ENCODE measurements at places on chromosomes 5 and 9.

GRCh38 chr5:56279291-56279690 is 46.2 kb upstream of the ANKRD55 start:
- DNase-seq: no peak

DNA sequence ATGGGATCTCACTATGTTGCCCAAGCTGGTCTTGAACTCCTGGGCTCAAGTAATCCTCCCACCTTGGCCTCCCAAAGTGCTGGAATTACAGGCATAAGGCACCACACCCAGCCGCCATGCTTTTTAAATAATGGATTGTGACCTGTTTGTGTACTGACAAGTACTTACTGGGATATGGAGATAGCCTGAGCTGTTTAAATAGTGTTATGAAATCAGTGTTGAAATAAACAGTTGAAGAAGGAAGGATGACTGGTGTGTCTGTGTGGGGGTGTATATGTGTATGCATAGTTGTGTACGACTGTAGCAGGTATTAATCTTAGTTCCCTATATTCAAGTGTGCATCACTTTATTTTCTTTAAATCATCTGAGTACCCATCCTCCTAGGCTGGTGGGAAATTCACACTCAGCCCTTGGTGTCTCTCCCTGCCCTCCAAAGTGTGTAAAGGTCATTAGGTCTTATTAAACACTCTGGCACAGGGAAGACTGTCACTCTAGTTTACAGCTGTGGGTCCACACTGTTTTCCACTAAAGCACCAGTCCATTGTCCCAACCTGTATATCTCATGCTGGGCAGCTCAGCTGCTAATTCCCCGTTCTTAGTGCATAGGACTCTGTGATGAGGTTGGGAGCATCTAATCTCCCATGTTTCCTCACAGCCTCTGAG is 91.0 kb downstream of the SNX18 start:
- no peak for DNase-seq

- peak; percentile 63 for DNase-seq
Observed at GRCh38 chr9:22238809-22239684, 207.6 kb upstream of the DMRTA1 start.

GRCh38 chr9:127980060-127980705 is 606 bp downstream of the EEIG1 start:
- DNase-seq: peak; percentile 59

- DNase-seq: peak; percentile 31
Observed at GRCh38 chr5:79263290-79263689, 27.4 kb downstream of the JMY start.

GRCh38 chr9:13480693-13481092 is 201.2 kb upstream of the MPDZ start:
- no peak for DNase-seq

- DNase-seq: no peak
Observed at GRCh38 chr5:60497706-60498500, 202.1 kb downstream of the DEPDC1B start.

DNA sequence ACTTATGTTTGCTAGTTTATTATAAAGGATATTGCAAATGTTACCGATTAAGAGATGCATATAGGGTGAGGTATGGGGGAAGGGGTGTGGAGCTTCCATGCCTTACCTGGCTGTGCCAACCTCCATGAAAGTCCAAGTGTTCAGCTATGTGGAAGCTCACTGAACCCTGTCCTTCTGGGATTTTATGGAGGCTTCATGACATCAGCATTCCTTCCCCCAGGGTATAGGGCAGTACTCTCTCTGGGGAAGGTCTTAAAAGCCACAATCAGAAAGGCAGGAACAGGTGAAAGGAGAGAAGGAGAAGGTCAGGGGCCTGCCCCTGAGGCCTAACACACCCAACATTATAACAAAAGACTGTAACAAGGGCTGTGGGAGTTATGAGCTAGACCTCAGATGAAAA is 592.6 kb downstream of the PDE4D start:
- DNase-seq: no peak
